ENCODE measurements at places on chromosomes 5 and 9.

DNA sequence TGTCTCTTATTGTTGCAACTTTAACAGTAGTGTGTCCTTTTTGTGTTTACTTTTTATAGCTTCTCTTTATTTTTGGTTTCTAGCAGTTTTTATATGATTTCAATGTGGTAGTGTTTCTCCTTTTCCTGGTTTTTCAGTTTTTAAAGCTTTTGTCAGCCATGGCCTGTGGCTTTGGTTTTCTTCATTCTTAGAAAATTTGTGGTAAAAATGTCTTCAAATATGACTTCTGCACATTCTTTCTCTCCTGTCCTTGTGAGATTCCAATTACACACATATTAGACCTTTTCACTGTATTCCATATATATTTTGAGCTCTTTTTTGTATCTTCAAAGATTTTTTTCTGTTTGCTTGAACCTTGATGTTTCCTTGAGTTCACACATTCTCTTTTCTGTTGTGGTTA lies 180.5 kb downstream of the CNTLN start:
- no peak for DNase-seq

DNA sequence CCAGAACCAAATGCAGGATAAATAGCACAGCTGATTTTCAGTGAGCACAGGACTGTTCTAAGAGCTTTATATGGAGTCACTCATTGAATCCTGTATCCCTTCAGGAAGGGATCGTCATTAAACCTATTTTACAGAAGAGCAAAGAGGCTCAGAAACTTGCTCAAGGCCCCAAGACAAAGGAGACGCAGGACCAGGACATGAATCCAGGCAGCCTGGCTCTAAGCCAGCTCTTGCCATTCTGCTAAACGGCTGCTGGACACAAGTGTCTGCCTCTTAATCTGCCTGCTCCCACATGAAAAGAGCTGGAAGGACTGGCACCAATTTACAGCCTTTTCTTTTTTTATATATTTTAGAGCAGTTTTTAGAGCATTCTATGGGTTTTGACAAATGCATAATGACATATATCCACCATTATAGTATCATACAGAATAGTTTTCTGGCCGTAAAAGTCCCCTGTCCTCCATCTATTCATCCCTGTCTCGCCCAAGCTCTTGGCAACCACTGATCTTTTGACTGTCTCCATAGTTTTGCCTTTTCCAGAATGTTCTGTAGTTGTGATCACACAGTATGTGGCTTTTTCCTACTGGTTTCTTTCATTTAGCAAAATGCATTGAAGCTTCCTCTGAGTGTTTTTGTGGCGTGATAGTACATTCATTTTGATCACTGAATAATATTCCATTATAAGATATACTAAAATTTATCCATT lies 37.5 kb downstream of the RETREG1 start:
- no peak for DNase-seq

- DNase-seq = no peak
Observed at GRCh38 chr5:85069659-85070640, 685.3 kb upstream of the EDIL3 start.

GRCh38 chr9:89838621-89839020 lies 233.8 kb downstream of the GADD45G start:
- no peak for DNase-seq

GRCh38 chr5:78405829-78406750 lies 45.7 kb downstream of the SCAMP1 start:
- no peak for DNase-seq

- DNase-seq = no peak
Observed at GRCh38 chr9:20561531-20561930, 60.8 kb downstream of the MLLT3 start.

GRCh38 chr9:137804908-137805630 lies 72.5 kb upstream of the CACNA1B start:
- no peak for DNase-seq

GRCh38 chr9:93120846-93121315 lies 13.2 kb downstream of the NINJ1 start:
- DNase-seq = no peak

DNA sequence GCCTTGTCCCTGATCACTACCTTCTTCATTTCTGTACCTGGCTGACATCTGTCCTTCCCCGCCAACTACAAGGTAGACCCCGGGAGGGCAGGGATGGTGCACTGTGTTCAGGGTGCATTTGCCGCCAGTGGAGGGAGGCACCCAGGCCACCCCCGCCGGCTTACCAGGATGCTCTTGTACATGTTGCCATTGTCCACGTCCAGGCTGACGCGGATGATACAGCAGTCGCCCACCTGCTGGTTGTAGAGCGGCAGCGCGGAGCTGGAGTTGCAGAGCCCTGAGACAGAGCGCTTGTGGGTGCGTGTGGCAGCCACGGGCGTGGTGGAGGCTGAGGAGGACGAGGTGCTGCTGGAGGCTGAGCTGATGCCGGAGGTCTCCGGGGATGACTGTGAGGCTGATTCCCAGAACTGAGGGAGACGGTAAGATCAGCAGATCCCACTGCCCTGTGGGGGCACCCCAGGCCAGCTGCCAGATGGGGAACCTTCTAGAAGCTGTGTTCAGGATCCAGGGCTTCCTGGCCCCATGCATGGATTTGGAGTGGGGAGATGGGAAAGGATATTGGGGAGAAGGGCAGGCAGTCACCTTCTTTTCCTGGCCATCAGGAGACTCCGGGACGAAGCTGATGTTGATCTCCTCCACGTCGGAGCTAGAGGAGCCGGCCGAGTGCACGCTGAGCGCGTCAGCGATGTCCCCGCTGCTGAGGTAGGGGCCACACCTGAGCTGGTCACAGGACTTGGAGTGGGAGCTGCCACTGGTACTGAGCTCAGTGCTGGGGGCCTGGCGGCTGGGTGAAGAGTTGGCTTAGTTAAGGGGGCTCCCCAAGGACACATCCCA lies 19.5 kb downstream of the RALGDS start:
- peak; percentile 34 for DNase-seq

GRCh38 chr9:106761493-106761892 lies 101.5 kb upstream of the ZNF462 start:
- DNase-seq = peak; percentile 25

- DNase-seq = no peak
Observed at GRCh38 chr5:138350563-138350890, 2.0 kb upstream of the KDM3B start.

GRCh38 chr5:136810261-136810801 lies 445.0 kb upstream of the TRPC7 start:
- no peak for DNase-seq

GRCh38 chr9:98080326-98080725 lies 23.8 kb downstream of the NANS start:
- DNase-seq = no peak

DNA sequence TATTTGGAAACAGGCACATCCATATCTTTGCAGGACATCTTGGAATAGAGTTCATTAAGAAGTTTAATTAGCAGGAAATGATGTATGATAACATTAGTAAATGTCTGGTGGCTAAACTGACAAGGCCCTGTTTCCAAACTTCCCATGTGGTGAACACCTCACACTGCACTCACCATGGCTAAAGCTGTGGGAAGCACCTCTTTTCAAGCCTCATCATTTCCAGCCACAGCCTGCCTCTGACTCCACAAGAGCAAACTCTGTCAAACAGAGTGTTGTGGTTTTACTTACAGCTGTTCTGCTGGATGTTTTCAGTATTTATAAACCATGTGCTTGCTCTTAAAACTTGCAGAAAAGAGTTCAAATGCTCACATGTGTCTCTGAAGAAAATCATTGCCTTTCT lies 14.9 kb upstream of the NDUFB6 start:
- no peak for DNase-seq

Data from Caco-2 (cell line).